ENCODE measurements at places on chromosomes 4 and X.

GRCh38 chrX:5823903-5824302 is 404.8 kb downstream of the NLGN4X start:
- no peak for DNase-seq

- DNase-seq = no peak
These were observed 899.8 kb downstream of the RAB28 start for GRCh38 chr4:12584116-12584875.

DNA sequence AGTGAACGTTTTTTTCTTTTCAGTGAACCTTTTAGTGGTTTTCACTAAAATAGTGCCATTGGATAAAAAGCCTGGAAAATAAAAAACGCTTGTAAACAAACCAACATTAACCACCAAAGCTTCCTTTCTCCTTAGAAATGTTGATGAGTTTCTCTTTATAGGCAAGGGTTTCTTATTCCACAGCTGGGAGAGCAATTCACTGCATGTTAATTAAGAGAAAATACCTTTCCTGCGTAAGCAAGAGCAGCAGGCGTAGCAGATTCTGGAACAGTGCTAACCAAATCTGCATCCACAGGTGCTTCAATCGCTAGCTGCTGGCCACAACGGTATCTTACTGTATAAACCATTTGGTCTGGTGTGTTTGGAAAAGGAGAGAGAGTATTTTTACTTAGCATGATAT is 13.3 kb upstream of the AASDH start:
- DNase-seq = no peak

DNA sequence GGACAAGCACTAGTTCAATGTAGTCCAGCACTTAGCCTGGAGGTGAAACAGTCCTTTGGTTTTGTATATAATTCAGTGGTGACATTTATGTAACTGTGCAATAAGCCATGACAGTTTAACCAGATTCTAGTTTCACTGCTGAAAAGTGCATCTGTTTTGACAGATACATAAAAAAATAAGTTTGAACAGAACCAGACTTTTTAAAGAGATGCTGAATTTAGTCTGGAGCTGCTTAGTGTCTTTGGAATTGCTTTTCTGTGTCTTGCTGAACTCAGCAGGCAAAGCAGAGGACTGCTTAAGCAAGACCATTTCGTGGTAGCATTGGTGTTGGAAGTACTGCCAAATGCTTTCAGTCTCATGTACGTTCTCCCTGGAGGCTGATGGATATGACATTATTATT is 393.5 kb downstream of the MAPK10 start:
- DNase-seq = no peak

GRCh38 chr4:98967786-98968329 is 27.7 kb upstream of the METAP1 start:
- DNase-seq = no peak

DNA sequence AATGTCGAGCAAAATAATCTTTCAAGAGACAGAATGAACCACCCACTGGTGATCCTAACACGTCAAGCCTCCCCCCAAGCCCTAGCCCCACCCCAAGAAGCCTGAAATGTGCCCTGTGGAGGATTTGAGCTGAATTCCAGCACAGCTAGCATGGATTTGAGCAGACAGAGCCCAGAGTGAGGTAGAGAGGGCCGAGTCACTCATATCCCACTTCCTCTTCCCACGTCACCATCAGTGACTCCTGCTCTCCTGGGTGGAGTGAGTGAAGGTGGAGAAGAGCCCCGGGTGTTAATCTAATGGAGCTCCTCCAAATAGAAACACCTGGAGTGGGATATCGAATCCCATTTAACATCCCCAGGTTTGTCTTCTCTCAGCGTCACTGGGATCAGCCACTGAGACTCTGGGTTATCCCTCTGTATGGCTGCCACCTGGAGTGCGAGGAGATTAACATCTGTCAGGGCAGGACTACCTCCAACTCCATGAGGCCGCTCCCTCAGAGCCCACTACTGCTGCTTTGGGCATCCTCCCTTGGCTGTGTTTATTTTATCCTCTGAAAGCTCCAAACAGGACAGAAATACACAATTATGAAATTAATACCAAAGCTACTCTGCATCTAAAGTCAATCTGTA is 136.6 kb downstream of the NWD2 start:
- no peak for DNase-seq

GRCh38 chrX:124534536-124534935 is 188.2 kb downstream of the SH2D1A start:
- DNase-seq = no peak

- no peak for DNase-seq
These were observed 130.0 kb downstream of the RBM46 start for GRCh38 chr4:154911097-154911496.

DNA sequence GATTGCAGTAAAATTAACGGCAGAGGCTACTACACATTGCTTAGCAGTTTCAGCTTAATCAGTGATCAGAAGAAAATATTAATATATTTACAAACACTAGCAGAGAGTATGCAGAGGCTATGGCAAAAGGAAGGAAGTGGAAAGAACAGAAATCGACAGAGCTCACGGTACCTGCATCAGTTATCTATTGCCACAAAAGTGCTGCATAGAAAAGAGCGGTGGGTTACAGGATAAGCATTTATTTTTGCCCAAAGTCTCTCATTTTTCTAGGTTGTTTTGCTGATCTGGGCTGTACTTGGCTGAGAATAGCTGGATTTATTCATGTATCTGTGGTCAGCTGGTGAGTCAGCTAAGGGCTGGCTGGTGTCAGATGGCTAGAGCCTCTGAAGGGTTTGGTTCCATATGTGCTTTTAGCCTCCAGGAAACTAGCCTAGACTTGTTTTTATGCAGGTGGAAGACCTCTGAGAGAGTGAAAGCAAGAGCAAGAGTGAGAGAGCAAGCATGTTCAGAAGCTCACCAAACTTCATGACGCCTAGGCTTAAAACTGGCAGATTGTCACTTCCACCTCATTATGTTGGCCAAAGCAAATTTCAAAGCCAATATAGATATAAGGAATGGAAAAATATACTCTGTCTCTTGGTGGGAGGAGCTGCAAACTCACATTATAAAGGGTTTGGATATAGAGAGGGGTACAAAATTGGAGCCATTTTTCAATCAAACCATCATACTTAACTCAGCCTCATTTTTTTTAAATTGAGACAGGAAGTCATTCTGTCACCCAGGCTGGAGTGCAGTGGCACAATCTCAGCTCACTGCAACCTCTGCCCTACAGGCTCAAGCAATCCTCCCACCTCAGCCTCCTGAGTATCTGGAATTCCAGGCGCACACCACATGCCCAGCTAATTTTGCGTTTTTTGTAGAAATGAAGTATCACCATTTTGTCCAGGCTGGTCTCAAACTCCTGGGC is 153.2 kb upstream of the RPL34 start:
- DNase-seq = no peak

- no peak for DNase-seq
These were observed 137.7 kb downstream of the C4orf33 start for GRCh38 chr4:129233691-129234090.

DNA sequence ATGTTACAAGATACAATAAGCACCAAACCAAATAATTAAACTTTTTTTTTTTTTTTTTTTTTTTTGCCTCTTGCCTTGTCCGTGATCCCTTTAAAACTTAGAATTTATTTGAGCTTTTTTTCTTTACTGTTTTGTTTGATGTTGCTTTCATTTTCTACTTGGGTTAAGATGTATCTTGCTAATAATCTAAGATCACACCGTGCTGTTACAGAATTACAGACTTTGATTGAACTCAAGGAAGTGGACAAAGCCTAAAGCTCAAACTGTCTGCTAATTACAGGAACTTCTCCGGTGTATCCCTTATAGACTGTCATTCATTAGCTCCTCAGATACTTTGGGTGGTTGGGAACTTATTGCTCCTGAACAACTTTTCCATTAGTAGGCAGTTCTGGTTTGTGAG is 26.5 kb downstream of the STIM2 start:
- no peak for DNase-seq

GRCh38 chrX:103256651-103257050 is 1.7 kb upstream of the TCEAL8 start:
- no peak for DNase-seq

DNA sequence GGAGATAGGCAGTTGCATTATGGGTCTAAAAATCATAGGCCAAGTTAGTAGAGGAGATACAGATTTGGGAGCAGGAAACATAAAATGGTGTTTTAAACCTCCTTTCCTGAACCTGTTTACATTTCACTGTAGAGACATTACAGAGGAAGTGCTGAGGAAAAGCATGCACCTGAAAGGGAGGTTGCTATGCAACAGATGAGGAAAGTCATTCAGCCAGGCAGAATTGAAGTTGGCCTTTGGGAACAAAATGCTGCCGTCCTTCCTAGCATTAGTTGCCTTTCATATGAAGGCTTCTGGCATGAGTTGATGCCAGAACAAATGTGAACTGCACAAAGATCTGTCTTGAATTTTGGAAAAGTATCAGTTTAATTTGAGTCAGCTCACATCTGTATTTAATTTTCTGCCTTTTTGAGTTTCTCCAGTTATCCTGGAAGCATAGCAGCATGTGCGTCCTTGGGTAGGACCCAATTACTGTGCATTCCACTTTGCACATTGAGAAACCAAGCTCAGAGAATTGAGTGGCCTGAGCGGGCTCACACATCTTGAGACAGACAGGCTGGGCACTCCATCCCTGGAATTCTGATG is 38.2 kb downstream of the MAGED1 start:
- no peak for DNase-seq

All from activated CD4-positive, alpha-beta T cell treated with anti-CD3 and anti-CD28 coated beads, Interleukin-2, amount 50 U/mL, for 4 hours (primary cell).